ENCODE measurements at places on chromosomes 11 and 22.

GRCh38 chr11:94751218-94751609 lies 16.9 kb upstream of the AMOTL1 start:
- DNase-seq = no peak

- DNase-seq = no peak
Measured at GRCh38 chr11:45344028-45344427, 57.9 kb upstream of the SYT13 start.

GRCh38 chr11:96314326-96315020 lies 28.5 kb downstream of the MAML2 start:
- DNase-seq = no peak

DNA sequence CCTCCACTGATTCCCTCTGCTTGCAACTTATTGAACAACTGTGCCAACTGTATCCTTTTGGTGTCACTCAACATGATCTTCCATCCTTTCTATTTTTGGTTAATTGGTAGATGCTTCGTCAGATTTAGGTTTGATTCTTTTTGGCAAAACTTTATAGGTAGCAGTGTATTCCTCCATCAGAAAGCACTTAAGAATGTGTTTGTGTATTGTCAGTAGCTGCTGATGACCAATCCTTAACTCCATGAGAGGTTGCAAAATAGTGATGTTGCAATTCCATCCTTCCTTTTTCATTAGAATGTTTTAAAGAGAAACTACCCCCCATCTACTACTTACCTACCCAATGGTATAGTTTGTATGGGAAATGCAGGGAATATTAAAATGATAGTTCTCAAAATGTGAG lies 22.1 kb downstream of the FAM76B start:
- DNase-seq = no peak

DNA sequence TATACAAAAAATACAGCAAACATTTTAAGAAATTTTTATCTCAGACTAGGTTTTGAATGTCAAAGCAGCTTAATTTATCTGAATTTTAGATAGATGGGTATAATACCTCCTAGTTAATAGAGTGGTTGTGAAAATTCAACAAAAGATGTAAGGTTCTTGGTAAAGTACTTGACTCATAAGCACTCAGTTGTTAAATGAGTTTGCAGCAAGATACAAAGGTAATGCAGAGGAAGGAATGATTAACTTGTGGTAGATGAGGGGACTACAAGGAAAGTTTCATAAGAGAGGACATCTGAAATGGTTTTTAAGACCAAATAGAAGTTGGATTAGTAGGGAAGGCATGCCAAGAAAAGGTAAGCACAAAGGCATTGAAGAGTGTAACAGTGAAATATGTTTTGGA lies 37.4 kb downstream of the PPME1 start:
- no peak for DNase-seq

GRCh38 chr11:18986744-18987143 lies 47.5 kb upstream of the MRGPRX1 start:
- DNase-seq = no peak

DNA sequence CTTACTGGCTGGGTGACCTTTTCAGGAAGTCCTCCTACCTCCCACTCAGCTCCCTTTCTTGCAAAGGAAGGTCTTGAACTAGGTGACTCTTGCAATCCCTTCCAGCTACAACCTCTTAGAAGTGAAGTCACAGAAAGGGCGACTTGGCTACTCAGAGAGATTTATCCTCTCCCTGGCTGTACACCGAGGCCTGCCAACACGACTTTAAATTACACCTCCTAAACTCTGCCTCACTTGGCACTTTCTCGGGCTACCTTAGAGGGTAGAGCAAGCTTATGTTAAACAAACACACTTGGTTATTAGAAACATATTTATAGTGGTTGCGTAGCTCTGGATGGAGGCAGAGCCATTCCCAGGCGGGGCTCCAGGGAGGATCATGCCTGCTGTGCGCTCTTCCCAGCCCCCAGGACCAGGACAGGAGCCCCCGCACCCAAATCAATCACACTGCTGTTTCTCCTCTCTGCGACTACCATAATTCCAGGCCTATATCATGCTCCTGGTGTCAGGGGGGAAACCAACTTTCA lies 358.4 kb downstream of the BUD13 start:
- DNase-seq = no peak

GRCh38 chr22:36904260-36904880 lies 9.1 kb upstream of the CSF2RB start:
- DNase-seq = no peak

DNA sequence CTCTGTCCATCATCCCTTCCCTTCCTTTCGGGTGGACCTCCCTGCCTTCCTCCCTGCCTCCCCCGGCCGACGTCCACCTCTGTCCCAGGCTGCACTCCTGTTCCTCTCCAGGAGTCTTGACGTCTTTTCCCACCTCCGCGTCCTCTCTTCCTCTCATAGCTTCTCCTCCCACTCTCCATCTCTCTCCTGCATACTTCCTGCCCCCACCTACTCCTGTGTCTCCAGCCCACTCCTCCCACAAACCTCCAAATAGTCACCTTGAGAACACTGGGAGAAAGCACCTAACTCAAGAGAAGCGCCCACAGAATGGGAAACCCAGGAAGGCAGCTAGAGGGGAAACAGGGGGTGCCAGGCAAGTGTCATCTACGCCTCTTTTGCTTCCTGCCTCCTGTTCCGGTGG lies 60.8 kb downstream of the PDE2A start:
- no peak for DNase-seq

GRCh38 chr11:27571154-27571810 lies 64.7 kb upstream of the LIN7C start:
- no peak for DNase-seq

- no peak for DNase-seq
Measured at GRCh38 chr11:117188620-117189081, 10.1 kb downstream of the SIDT2 start.

- no peak for DNase-seq
Measured at GRCh38 chr11:70057080-70057479, 21.0 kb upstream of the ANO1 start.

DNA sequence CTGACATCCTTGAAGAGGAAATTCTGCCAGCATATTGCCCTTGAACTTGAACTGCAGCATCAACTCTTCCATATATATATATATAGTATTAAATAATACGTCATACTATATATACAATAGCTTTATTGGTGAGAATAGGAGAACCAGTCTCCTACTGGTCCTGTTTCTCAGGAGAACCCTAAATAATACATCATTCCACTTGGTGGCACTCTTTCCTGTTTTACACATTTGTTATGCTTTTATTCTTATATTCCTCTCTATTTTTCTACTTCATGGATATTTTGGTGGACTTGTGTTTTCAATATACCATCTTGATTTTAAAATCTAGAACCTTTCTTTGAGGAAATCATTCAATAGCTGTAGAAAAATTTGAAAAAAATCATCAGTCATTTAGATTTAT lies 193.3 kb downstream of the TRPC6 start:
- no peak for DNase-seq

DNA sequence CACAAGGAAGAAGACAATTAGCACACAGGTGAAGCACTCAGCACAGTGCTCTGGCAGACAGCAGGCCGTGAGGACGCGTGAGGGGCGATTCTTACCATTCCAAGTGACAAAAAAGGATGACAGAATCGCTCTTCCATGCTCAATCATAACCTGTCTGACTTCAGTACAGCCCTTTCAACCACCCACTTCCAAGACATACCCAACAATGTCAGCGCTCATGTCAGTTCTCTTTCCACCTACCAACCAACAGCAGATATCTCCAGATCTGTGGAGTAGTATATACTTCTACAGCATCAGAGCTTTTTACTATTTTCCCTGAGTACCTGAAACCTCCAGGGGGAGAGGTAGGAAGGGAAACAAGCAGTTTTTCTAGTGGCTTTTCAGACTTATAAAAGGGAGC lies 40.2 kb downstream of the MORC2 start:
- DNase-seq = no peak

- DNase-seq = no peak
Measured at GRCh38 chr22:44592824-44593148, 94.8 kb upstream of the RTL6 start.

- DNase-seq = no peak
Measured at GRCh38 chr11:1534682-1535081, 37.4 kb downstream of the DUSP8 start.

GRCh38 chr11:76560219-76560618 lies 110.3 kb downstream of the LRRC32 start:
- no peak for DNase-seq

DNA sequence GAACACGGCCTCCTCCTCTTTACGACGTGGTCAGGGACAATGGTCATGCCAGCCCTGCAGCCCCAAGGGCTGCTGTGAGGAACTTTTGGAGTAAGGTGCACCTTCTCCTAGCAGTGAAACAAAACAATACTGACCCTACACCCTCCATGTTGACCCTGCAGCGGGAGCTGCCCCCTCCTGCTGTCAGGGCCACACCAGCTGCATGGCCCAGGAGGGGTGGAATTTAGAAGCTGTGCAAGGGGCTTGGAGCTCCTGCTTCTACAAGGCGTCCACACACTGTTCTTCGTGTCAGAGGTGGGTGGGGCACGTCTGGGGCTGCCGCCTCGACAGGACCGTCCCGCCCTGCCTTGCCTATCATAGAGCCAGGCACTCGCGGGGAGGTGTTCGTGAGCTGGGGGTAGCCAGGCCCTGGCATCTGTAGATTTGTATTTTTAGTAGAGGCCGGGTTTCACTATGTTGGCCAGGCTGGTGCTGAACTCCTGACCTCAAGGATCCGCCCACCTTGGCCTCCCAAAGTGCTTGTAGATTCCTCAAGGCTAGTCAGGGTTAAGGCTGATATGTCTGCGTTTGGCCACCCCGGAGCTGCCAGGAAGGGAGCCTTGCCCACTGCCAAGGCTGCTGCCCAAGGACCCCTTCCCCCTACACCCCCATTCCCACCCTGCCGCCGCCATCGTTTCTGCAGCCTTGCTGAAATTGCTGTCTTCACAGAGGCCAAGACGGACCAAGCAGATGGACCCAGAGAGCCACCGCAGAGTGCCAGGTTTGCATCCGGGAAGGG lies 15.9 kb downstream of the INCENP start:
- DNase-seq = no peak

DNA sequence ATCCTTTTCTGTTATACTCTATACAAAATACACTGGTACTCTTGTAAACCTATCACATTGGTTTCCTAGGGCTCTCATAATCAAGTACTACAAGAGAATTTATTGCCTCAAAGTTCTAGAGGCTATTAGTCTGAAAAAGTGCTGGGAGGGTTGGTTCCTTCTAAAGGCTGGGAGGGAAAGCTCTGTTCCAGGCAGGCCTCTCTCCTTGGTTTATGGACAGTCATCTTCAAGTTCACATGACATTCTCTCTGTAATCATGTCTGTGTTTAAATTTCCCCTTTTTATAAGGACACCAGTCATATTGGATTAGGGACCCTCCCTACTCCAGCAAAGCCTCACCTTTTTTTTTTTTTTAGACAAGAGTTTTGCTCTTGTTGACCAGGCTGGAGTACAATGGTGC lies 9.1 kb downstream of the SLC36A4 start:
- DNase-seq = no peak

- no peak for DNase-seq
Measured at GRCh38 chr11:92026664-92027063, 198.0 kb upstream of the FAT3 start.
